Glomerular endothelial cell (primary cell): ENCODE measurements at places on chromosomes 5 and 9. TPM values are rescaled to one million over a fixed set of nuclear protein-coding genes. Genes with fewer than 3 reads are reported as not detected.

Gene PCAT7
- not detected in 2 replicates for total RNA-seq

- peak; percentile 93 for DNase-seq
Measured at GRCh38 chr9:81874931-81875330, 53.3 kb upstream of the SPATA31D4 start.

DNA sequence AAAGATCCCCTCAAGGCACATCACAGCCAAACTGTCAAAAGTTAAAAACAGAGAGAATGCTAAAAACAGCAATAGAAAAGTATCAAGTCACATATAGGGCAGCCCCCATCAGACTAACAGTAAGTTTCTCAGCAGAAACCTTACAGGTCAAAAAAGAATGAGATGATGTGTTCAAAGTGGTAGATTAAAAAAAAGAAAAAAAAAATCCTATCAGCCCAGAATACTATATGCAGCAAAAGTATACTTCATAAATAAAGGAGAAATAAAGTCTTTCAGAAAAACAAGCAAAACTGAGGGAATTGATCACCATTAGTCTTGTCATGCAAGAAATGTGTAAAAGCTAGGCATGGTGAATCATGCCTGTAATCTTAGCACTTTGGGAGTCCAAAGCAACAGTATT is 99.9 kb upstream of the RAD23B start:
- no peak for DNase-seq

GRCh38 chr9:101449071-101449721 is 13.6 kb upstream of the ALDOB start:
- no peak for DNase-seq

- no peak for DNase-seq
Measured at GRCh38 chr5:27474395-27474794, 436.0 kb upstream of the CDH9 start.

GRCh38 chr5:142897328-142897727 is 127.2 kb downstream of the ARHGAP26 start:
- DNase-seq: no peak
